ENCODE measurements at places on chromosomes 11 and 22.

DNA sequence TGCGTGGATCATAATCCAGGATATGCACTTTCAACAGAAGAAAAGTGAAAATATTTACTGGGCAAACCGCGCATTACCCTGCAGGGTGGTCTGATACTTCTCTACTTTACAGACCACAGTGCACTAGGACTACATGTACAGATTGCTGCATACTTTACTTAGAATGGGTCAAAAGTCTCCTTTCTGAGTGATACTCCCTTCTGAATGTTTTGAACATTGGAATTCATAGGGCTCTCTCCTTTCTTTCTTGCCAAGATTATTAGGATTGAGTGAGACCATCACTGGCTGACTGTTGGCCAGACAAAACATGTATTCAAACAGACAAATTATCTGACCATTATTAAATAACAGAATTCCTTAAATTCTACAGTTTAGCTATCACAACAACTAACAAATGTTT, 6.6 kb upstream of the FIBIN start:
- no peak for DNase-seq

- DNase-seq = no peak
These were observed 160.8 kb downstream of the LDLRAD3 start for GRCh38 chr11:36104660-36104992.

GRCh38 chr22:46061501-46062231, 84.7 kb upstream of the WNT7B start:
- DNase-seq = no peak

- no peak for DNase-seq
These were observed 15.8 kb downstream of the ZBTB16 start for GRCh38 chr11:114075344-114075610.

Data from PC-3 (cell line).